HT-29 (cell line): ENCODE measurements at places on chromosomes 12 and 14.

GRCh38 chr12:129727100-129727499 lies 176.7 kb downstream of the TMEM132D start:
- no peak for DNase-seq

DNA sequence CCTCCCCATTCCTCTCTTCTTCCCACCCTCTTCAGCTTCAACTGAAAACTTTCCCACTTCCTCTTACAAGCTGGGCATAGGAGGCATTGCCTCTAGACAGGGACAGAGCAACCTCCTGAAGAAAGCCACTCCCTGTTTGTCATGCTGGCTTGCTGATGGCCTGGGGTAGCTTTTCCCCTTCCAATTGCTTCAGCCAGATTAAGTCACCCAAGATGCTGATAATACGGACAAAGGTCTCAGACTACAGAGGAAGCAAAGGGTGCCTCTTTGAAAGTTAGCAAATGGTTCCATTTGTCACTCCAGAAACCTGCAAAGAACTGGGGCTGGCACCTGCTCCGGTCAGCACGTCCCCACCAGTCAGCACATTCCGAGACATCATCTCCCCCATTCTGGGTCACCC lies 6.0 kb downstream of the KRT2 start:
- no peak for DNase-seq

- DNase-seq, result no peak
These were observed 24.8 kb downstream of the PRKCH start for GRCh38 chr14:61346221-61346620.

DNA sequence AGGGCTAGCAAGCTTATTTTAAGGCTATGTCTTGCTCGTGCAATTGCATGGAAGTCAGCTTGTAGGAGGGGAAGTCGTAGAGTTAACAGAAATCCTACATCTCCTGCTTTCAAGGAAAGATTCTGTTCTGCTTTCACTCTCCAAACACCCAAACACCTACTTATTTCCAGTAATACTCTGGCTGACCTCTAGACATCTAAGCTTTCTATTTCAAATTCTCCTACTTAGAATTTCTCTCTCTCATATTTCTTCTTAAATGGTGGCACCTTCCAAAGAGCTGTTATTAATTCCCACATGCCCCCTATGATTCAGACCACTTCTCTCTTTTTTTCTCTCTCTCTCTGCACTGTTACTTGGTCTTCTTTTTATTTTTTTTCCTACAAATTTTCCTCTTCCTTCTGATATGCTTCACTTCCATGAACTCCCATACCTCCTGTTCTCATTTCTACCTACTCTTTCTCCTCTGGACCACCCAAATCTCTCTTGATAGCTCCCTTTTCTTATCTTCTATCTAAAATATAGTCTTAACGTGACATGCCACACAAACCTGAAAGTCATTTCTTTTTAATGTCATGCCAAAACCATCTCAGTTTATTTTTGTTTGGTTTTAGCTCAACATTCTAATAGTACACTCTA lies 90.8 kb downstream of the RPS6KA5 start:
- no peak for DNase-seq

GRCh38 chr14:90332271-90332584 lies 487 bp upstream of the NRDE2 start:
- no peak for DNase-seq

DNA sequence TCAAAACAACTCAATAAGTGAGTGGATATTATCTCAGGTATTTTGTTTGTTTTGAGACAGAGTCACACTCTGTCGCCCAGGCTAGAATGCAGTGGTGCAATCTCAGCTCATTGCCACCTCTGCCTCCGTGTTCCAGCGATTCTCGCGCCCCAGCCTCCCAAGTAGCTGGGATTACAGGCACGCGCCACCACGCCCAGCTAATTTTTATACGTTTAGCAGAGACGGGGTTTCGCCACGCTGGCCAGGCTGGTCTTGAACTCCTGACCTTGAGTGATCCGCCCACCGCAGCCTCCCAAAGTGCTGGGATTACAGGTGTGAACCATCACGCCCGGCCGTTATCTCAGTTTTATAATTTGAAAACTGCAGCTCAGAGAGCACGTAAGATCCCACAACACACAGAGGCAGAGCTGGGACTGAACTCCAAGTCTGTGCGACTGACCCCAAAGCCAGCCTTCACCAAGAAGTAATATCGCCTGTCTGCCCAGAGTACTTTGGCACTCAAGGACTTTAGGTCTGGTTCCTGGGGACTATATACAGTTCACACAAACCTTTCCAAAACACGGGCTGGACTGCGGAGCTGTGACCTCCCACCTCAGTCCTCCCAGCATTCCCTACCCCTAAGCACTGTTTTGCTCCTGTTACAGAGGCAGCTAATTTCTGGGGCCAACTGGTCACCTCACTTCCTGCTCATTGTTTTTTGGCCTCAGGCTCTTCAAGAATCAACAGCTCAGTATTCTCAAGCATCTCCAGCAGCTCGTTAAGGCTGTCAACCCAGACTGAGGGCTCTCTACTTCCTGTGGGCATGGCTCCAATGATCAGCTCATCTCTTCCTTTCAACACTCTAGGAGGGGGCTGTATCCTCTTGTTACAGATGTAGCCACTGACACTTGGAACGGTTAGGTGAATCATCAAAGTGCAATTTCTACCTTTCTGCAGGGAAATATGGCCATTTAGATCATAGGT lies 22.5 kb downstream of the TESC start:
- DNase-seq, result no peak

GRCh38 chr12:62767496-62767895 lies 167.5 kb downstream of the PPM1H start:
- no peak for DNase-seq

GRCh38 chr12:49979016-49979586 lies 6.4 kb downstream of the AQP6 start:
- no peak for DNase-seq
